ENCODE measurements at places on chromosomes 2 and 18.

DNA sequence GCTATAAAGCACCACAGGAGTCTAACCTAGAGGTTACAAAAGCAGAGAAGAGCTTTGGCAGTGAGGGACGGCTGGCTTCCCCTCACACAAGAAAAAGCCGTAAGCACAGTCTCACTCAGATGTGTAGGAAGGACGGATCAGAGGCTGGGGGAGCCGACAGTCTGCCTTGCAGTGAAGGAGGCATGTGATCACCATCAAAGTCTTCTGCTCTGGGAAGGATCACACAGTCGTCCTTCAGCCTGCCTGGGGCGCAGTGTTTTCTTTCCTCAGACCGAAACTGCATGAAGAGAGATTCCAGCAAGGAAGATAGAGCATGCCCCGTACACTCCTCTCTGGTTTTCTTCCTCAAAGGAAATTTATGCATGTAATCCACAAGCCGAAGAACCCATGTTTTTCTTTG lies 24.1 kb downstream of the GATA6 start:
- no peak for DNase-seq

DNA sequence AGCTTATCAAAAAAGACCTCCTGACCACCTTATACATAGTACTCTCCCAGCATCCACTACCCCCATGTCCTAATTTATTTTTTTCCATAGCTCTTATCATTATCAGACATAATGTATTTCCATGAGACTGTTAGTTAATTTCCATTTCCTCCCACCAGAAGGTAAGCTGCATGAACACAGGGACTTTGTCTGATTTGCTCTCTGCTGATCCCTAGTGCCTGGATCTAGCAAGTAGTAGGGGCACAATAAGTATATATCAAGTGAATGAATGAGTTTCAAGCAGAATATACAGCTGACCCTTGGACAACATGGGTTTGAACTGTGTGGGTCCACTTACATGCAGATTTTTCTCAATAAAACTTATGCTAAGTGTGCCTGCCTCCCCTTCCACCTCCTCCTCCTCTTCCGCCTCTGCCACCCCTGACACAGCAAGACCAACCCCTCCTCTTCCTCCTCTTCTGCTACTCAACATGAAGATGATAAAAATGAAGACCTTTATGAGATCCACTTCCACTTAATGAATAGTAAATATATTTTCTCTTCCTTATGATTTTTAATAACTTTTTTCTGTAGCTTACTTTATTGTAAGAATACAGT lies 53.8 kb downstream of the CTAGE1 start:
- no peak for DNase-seq

GRCh38 chr2:23476786-23477185 lies 91.8 kb downstream of the KLHL29 start:
- DNase-seq: no peak

GRCh38 chr2:179694963-179695362 lies 166.4 kb downstream of the ZNF385B start:
- DNase-seq: no peak

DNA sequence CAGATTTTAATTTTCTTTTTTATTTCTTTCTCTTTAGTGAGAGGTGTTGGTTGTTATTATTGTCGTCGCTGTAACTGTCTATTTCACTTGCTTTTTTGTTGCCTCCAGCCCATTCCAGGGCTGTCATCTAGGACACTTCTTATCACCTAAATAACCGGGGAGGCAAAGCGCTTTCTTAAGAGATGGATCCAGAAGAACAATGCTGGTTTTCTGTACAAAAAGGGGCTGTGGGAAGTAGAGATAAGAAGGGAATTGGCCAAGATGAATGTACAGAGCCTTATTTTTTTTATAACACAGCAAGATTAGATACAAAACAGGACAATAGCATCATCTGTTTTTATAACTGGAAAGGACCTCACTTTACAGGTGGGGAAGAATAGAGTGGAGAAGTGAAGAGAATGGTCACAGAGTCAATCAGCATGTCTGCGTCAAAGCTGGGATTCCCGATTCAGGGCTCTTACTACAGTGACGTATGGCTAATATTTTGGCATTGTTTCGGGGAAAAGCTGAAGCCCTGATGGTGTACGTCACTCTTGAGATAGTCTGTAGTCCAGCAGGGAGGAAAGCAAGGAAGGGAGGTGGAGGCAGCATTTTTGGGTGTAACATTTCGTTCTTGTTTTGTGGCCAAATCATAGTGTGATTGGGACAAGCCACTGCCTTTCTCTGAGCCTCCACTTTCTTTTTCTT lies 23.2 kb downstream of the IL1B start:
- no peak for DNase-seq

DNA sequence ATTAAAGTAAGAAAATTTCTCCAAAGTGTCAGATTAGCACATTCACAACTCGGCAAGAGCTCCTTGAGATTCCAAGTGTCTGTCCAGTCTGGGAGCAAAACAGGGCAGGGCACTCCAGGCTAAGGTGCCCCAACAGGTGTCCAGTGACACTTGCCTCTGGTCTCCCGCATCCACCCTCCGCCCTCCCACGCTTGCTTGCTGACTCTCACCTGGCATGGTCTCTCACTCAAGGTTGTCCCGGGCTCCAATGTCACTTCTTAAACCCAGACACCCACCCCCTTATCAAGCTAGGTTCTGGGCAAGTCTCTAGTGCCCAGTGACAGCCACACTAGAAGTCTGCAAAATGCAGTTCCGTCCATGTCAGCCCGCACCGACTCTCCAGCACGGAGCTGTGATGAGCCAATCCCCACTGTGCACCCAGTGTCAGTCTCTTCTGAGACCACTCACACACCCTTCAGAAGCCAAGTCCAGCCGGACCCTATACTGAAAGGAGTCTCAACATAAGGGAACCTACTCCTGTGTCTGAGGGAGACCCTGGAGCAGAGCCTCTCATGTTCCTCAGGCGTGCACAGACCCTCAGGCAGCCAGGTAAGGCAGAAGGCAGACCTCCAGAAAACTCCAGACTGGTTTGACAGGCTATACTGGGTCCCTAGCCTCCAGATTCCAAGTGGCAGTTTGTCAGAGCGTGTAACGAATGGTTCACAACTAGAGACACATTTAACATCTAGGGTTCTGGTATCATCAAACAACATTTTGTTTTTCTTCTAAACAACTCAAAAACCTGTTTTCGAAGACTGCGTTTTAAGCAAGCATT lies 45.6 kb downstream of the HDLBP start:
- no peak for DNase-seq

- DNase-seq: no peak
Observed at GRCh38 chr2:95734976-95735890, 143.4 kb downstream of the TRIM43 start.

GRCh38 chr2:67585400-67585799 lies 188.3 kb downstream of the ETAA1 start:
- no peak for DNase-seq

GRCh38 chr2:182866095-182866460 lies 359 bp downstream of the FRZB start:
- DNase-seq: no peak

GRCh38 chr2:17851731-17852585 lies 26.5 kb upstream of the KCNS3 start:
- no peak for DNase-seq

DNA sequence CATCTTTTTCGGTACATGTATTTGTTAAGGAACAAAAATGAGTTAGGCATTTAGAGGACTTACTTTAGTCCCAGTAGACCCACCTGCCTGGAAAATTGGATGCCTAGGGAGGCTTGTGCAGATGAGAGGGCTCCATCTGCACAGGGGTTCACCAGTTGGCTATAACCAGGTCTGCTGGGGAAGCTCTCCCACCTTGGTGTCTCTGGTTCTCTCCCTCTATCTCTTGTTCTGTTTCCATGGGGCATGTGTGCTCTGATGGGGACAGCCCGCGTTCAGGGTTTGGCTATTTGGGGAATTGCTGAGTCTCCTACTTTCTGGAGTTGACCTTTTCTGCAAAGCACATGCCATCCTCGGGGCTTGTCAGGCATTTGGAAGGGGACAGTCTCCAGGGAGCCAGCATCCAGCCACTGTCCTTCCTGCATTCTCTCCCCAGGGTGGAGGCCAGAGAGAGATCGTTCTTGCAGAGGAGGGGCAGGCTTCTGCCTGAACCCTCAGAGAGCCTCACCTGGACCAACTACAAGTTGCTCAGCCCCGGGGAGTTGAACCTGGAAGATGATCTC lies 157.3 kb downstream of the KLHL29 start:
- DNase-seq: no peak

DNA sequence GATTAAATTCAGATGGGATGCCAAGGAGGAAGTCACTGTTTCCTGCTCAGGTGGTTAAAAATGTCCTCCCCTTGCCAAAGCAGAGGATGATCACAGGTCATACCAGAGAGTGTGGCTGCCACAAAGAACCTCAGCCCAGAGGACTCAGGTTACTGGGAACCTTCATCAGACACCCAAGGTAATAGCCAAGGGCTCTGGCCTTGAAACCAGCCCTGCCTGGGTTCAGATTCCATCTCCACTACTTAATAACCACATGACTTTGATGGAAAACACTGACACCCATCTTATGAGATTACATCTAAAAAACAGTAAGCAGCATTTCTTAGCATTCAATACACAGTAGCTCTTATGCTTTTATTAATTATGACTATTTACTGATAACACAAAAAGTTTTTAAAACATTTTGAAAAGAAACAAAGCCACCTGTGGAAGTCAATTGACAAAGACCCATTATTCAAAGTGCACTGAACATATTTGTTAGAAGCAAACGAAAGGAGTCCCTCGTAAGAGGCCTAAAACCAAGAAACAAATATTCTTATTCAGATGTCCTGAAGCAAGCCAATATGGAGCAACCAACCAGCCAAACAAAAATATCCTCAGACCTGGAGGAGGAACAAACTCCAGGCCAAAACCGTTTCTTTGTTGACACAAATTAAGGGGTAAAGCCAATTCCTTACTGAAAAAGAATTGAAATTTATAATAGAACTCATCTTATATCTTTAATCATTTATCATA lies 241.5 kb downstream of the RNF152 start:
- no peak for DNase-seq

GRCh38 chr2:226407135-226407534 lies 392.5 kb downstream of the IRS1 start:
- no peak for DNase-seq

- DNase-seq: no peak
Observed at GRCh38 chr2:149015926-149016563, 22.5 kb upstream of the LYPD6B start.

DNA sequence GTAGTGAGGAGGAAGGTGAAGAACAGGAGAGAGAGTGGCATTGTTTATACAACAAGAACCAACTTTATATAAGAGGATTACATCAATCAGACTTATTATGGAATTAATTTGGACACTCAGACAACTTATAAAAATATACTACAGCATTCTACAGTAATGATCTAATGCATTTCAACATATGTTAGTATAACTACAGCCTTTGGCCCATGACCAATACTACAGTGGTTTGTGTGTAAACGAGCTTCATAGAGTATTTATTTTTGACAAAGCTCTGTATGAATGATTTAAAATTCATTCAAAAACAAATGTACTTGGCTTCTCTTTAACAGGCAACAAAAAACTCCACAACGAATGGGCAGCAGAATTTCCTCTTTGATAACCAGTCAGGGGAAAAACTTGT lies 72.8 kb downstream of the ZNF521 start:
- no peak for DNase-seq

All from T-helper 9 cell (primary cell).